NCI-H510A treated with DMSO at 0.1 percent for 48 hours (cell line): ENCODE measurements at places on chromosomes 3 and 15.

GRCh38 chr3:173762501-173762900 is 365.0 kb downstream of the NLGN1 start:
- no peak for DNase-seq

- no peak for DNase-seq
Measured at GRCh38 chr3:173351886-173352285, 45.7 kb upstream of the NLGN1 start.

- DNase-seq = peak; percentile 2
Measured at GRCh38 chr3:174540116-174540908, 318.8 kb upstream of the NAALADL2 start.

DNA sequence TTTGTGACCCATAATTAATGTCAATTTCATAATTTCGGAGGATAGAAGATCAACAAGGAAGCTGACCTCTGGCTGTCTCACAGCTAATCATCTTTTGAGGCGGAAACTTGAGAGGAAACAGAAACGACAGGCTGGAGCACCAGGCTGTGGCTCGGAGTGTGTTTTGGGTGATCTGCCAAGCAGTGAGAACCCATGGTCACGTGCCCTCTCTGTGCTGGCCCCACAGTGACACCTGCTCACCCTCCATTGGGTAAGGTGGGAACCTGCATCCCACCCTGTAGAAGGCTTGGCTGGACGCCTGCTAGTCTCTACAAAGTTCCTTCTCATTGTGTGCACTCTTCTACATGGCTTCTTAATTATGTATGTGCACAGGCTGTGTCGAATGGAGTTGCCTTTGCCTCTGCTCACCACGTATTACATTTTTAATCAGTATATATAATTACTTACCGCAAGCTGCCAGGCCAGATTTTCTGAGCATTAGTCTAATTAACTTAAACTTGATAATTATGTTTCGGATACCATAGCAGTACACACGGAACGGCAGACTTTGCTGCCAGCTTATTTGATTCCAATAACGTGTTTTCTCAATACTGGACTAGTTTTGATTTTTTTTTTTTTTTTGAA is 719.4 kb upstream of the CFAP20DC start:
- no peak for DNase-seq

DNA sequence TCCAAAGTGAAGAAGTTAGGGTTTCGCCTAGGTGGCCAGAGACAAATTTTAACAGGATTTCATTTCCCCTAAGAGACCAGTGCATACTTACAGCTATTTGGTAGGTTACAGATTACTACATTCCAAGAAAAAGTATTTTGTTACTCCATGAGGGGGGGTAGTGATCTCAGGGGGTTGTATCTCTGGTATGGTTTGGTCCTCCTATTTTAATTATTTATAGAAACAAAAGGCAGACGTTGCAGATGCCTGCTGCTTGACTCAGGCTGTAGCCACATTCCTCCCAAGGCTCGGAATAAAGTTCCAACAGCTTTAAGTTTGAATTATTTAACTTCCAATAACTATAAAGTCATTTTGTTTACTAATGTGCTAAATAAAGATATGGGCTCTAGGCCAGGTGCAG is 1.3 kb upstream of the TRIM59 start:
- no peak for DNase-seq

DNA sequence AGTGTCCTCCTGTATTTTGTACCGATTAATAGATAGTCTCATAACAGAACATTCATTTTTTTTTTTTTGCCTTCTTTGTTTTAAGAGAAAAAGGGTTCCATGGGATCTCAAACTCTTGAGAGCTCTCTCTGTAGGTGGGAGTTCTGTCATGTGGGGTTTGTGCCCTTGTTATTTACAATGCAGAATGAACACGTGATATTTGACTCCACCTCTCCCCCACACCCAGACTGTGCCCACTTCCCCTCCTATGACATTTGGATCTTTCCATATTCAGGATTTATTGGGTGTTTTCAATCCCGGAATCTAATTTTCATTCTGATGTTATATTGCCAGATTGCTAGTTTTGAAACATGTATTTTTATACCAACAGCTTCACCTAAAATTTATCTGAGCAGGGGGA is 49.5 kb downstream of the ARPP21 start:
- no peak for DNase-seq

DNA sequence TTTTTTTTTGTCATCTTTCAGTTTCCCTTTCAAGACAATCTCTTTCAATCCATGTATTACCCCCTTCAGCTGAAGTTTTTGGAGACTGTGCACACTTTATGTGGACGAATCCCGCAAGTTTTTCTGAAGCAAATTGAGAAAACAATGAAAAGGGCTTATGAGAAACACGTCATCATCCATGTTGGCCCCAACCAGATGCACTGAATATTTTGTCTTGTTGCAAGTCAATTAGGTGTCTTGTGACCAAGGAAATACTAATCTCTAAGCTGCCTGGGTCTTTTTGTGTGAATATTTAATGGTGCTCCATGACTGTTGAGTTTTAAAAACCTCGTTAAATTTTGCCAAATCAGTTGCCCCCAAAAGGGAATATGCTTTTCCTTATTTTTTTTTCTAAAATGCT is 21.7 kb upstream of the PPP4R2 start:
- no peak for DNase-seq

- no peak for DNase-seq
Measured at GRCh38 chr3:152899306-152899705, 64.4 kb downstream of the P2RY1 start.

DNA sequence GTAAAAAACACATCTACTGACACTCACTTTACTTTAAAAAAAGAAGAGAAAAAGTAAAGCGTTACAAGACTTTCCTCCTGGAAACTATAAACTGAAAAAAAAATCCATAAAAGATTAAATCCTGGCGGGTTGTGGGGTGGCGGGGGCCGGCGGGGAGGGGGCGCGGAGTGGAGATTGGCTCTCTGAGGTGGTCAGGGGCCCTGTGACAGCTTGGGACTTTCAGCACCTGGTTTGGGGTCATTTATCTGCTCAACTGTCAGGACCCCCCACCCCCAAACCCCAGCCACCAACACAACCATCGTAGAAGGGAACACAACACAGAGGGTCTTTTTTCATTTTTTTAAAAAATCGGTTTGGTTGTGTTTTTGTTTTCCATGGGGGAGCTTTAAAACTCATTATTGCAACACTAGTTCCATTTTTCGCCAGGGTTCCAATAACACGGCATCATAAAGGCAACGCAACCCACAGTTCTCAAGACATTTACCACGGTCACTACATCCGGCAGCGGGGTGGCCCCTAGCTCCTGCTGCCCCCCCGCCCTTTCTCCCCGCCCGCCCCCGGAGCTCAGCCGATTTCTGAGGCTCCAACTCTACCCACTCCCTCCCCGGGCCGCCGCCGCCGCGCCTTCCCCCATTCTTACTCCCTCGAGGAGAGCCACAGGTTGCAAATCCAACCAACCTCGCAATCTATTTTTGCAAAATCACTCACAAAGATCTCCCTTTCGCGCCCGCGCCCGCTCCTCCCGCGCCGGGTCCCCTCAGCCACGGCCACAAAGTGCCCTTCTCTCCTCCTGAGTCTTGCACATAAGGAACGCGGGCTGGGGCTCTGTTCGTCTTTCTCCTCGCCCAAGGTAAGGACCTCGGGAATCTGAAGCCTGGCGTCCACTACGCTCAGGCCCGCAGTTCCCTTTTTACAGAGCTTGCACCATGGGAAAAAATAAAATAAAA is 1.8 kb downstream of the BCL6 start:
- no peak for DNase-seq

DNA sequence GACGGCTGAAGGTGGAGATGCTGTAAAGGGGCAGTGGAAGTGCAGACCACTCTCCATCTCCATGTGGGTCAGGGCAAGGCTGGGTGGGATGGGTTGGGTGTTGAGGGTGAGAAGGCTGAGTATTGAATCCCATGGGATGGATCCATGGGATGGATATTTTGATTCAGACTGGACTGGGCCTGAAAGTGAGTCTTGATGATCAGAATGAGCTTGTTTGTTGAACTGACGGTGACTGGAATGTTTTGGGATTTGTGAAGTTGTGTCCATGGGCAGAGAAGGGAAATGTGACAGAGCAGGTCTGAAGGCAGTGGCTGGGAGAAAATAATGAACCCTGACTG is 49.3 kb downstream of the CHST2 start:
- DNase-seq = no peak

DNA sequence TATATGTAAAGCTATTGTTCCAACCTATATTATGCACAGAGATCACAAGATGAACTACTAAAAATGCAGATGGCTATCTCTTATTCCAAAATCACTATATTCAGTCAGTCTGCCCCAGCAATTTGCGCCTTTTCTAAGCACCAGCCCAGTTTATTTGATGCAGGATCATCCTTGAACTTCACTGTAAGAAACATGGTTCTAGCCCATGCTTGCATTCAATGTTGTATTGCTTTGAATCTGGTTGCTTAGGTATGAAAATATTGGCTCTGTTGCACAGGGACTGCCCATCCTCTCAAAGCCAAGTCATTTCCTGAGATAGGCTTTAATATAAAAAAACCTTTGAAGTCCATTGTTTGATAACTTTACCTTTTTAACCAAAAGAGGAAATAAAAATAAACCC is 170.5 kb upstream of the LRIG1 start:
- no peak for DNase-seq

- no peak for DNase-seq
Measured at GRCh38 chr3:100971798-100972197, 21.4 kb downstream of the ABI3BP start.

GRCh38 chr3:141331377-141332318 is 36.7 kb upstream of the ZBTB38 start:
- no peak for DNase-seq

DNA sequence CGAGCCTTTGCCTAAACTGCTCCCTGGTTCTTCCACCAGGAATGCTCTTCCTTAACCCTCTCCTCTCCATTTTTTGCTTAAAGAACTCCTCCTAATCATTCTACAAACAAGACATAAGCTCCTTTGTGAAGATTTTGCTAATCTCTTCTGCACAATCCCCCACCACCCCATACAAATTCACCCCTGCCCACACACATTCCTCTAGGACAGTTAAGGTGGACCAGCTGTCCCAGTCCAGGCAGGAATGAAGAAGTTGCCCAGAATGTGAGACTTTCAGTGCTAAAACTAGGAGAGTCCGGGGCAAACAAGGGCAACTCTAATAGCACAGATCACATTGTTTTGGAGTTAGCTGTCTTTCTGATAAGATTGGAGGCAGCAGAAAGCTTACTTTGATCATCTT is 13.9 kb upstream of the FAM174B start:
- DNase-seq = no peak

DNA sequence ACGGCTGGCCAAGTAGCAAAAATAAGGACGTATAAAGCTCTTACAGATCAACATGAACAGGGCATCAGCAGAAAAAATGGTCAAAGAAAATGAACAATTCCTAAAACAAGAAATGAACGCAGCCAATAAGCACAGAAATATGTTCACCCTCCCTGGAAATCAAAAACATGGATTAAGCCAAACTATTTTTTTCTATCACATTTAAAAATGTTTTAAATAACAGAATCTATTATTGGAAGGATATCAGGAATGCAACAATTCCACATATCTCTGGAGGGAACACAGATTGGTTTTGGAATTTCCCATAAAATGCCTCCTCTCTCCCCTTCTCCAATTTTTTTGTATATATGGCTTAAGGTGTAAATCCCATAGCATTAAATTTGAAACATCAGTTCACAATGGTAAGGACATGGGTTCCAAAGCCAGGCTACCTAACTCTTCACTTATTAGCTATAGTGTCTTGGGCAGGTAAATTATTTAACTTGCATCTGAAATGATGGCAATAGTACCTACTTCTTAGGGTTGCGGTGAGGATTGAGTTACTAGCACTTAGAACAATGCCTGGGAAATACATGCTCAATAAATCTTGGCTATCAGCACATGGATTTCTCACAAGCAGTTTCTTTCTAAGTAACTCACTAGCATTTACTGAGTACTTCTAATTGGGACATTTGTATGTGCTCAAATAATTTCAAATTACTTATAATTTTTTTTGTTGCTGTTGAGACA is 10.1 kb downstream of the UACA start:
- no peak for DNase-seq

DNA sequence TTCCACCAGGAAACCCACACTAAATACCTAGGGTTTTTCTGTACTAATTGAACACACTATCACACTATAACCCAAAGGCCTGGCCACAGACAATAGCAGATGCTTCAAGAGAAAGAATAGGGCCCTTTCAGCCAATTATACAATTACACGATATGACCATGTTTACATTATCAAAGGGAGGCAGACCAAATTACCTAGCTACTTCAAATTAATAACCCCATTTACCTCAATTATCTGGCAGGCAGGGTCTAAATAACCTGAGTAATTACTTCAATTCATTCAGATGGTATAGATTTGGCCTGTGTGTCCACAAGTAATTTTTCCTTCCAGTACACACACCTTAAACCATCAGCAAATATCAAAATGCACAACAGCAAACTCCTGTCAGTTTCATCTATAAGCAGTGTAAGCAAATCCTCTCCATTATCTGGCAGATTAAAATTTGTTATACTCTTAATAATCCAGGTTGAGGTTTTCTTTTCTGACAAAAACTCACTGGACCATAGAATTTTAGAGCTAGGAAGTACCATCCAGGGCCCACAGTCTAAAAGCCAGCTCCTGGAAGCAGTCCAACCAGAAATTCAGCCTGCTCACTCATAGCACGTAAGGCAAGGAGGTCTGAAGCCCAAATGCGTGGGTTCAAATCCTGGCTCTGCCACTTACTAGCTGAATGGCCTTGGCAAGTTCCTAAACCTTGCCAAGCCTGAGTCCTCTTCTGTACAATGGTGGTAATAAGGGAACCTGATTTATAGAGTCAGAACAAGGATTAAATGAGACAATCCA is 51.8 kb downstream of the RFTN1 start:
- no peak for DNase-seq

DNA sequence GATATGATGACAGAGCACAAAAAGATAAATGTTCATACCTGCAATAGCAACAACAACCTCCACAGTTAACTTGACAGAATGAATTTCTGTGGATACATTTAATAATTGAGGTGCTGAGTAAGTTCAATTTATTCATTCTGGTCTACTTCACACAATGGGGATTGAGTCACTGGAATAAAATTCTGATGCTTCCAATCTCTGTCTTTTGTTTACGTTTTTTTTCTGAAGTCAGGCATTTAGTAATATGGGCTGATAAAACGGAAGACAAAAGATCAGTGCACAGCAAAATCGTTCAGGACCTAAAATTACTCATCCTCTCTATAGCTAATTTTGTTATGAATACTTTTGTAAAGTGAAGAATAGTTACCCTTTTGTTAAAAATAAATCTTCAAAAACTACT is 565.9 kb upstream of the CCDC54 start:
- DNase-seq = no peak

- DNase-seq = no peak
Measured at GRCh38 chr3:30098653-30099455, 507.5 kb upstream of the TGFBR2 start.

DNA sequence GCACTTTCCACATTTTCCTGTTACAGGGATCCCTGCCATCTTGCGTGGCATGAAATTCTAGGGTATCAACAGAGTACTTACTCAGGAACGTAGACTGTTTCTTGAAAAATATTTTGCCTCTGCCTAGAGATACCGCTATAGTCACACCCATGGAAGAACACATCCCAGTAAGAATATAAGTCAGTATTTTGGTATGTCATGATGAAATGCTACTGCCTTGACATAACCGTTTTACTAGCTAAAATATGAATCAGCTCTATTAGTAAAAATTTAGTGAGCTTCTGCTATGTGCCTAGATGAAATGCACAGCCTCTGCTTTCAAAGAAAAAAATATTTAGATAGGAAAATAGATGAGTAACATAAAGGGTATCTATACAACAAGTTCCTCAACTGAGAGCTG is 276.4 kb downstream of the TBC1D5 start:
- no peak for DNase-seq
